ENCODE measurements at places on chromosomes 11 and 22. TPM values are rescaled to one million over a fixed set of nuclear protein-coding genes. Genes with fewer than 3 reads are reported as not detected.

OR56A3 gene
- total RNA-seq: not detected

CCDC73 gene
- total RNA-seq: 0.11 TPM

CNTN5 gene
- total RNA-seq: not detected

HEPACAM gene
- total RNA-seq: 66.9 TPM

OR52N4 gene
- total RNA-seq: not detected

SYCE3 gene
- total RNA-seq: not detected

OR5D16 gene
- total RNA-seq: not detected

OR8G1 gene
- total RNA-seq: not detected

GRK2 gene
- 31.3 TPM for total RNA-seq

DNAJB7 gene
- total RNA-seq: not detected

ARRB1 gene
- 22.5 TPM for total RNA-seq

GLYAT gene
- total RNA-seq: not detected

NAT10 gene
- total RNA-seq: 68.5 TPM

CDKN1C gene
- not detected for total RNA-seq

OR5A2 gene
- not detected for total RNA-seq

TECTA gene
- 0.08 TPM for total RNA-seq

MPEG1 gene
- not detected for total RNA-seq

GRK3 gene
- total RNA-seq: 16.7 TPM

IGSF9B gene
- not detected for total RNA-seq

WBP2NL gene
- total RNA-seq: not detected

OR52A1 gene
- total RNA-seq: not detected

All from HepG2 (cell line).